Activated T-helper 1 cell treated with anti-CD3 and anti-CD28 coated beads, Interleukin-12 subunit alpha, Interleukin-12 subunit beta, Interleukin-2, Interleukin-4 antibody, amounts not matched to agents 30 ng/mL and 10 ng/mL and 1 ng/mL, durations not matched to agents 14 hours and 24 hours and 36 hours (primary cell): ENCODE measurements at places on chromosomes 2 and 18.
A peak's percentile ranks its signal among the peaks of the same experiment; 100 is the strongest.

- no peak for DNase-seq
Measured at GRCh38 chr18:64403784-64404503, 255.1 kb upstream of the LINC00305 start.

GRCh38 chr2:233419602-233420391 lies 65.5 kb downstream of the DGKD start:
- DNase-seq = peak; percentile 62

DNA sequence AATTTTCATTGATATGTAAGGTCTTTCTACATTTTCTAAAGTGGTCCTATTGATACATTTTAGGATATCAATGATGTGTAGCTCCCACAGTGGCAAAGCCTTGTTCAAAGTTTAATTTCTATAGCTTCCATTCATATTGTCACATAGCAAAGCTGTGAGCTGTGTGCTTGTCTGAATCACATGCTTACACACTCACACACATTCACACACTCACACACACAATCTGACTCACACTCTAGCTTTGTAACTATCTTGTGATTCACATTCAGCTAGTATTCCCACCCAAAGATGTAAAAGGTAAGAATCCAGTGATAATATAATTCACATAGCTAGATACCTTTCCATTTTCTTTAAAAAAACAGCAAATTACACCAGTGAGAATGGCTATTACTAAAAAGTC lies 58.7 kb downstream of the MAPRE2 start:
- no peak for DNase-seq

DNA sequence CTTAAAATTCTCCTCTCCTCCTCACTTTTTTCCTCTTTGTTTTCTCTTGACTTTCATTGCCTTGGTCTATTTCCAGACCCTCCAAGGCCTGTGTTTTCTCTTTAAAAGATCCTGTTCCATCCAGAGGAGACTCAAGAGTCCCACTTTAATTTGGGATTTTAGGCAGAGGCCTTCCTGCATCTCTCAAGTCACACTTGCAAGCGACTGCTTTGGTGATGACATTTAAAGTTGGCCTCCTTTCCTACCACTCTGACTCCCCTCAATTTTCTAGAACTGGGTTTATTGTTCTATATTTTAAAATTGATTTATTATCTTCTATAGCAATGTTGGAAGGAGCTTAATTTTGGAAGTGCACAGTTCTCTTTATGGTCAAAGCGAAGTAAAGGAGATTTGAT lies 16.3 kb downstream of the ASAP2 start:
- DNase-seq = no peak

- DNase-seq = no peak
Measured at GRCh38 chr2:70939001-70939838, 3.5 kb downstream of the ATP6V1B1 start.

- no peak for DNase-seq
Measured at GRCh38 chr2:237472909-237473877, 13.9 kb upstream of the MLPH start.

DNA sequence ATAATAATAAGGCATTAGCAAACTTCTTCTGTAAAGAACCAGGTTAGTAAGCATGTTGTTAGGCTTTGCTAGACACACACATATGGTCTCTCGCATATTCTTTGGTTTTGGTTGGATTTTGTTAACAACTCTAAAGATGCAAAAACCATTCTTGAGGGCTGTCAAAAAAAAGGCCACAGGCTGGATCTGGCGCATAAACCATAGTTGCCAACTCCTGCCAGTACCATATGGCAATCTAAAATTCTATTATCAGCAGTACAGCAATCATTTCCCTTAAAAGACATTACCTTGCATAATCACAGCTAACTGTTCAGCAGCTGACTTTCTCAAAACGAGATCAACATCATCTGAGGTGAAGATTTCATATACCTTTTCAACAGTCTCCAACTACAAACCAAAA lies 63.5 kb downstream of the RTTN start:
- no peak for DNase-seq

DNA sequence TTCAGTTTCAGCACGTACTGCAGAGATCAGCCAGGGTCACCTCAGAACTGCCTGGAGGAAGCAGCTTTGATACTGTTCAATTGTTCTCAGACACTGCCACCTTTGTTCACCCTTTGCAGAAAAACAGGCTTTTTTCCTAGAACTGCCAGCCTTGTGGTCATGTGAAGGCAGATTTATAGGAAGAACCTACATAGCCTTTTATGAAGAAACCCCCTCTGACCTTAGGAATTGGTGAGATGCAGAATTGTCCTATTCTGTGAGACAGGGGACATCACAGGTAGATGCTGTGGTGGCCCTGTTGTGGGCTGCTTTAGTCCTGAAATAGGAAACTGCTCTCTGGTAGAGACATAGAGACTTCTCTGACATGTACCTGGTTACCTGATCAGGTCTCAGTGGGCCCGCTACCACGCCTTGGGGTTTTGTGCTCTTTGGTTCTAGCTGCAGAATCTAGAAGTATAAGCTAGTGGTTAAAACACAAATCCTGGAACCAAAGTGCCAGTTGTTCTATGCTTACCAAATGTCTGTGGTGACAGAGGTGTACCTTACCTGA lies 206.6 kb downstream of the AGPS start:
- DNase-seq = no peak

GRCh38 chr2:104825124-104825865 lies 28.6 kb upstream of the POU3F3 start:
- DNase-seq = no peak

DNA sequence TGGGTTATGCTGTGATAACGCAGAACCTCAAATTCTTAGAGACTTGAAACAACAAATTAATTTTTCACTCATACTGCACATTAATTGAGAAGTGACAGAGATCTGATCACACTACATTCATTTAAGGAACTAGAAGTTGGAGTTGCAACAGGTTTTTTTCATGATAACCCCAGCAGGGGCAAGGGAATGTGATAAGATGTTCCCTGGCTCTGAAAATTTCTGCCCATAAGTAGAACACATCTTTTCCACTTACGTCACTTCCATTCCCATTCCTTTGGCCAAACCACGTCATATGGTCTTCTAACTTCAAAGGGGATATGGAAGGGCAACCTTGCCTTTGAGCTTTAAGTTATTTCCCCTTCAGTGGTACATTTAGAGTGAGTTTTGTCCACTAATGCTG lies 29.7 kb upstream of the PSME4 start:
- no peak for DNase-seq

DNA sequence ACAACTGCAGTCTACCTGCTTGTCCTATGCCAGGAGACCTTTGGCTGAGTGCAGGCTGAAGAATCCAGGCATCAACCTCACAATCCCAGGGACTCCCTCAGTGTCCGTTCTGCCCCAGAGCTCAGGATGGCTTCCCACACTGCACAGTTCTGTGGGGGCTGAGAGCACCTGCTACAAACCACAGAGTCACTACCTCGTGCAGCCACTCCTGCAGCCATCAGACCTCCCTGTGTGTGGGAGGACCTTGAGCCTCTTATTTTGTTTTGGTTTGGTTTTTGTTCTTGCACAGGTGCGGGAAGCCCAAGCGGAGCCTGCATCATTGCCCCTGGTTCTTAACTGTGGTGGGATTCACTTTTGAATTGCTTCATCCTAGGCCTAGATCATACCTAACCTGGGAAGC lies 31.0 kb downstream of the NAT8 start:
- DNase-seq = no peak

DNA sequence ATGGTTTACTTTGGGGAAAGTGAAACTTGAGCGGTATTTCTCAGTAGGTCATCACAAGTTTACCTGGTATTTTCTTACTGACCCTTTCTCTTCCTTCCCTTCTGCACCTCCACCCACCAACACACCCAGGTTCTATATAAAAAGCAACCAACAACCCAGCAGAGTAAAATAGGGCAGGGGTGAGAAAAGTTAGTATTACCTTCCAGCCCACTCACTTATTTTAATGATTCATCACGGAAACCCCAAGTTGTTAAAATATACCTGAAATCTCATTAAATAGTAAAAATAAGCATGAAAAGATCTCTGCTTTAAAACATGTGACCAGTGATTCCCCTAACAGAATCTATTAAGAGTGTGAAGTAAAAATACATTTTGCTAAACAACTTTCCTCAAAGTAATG lies 306.1 kb downstream of the ZEB2 start:
- DNase-seq = no peak

GRCh38 chr2:108396845-108397244 lies 19.1 kb downstream of the SULT1C4 start:
- DNase-seq = no peak

DNA sequence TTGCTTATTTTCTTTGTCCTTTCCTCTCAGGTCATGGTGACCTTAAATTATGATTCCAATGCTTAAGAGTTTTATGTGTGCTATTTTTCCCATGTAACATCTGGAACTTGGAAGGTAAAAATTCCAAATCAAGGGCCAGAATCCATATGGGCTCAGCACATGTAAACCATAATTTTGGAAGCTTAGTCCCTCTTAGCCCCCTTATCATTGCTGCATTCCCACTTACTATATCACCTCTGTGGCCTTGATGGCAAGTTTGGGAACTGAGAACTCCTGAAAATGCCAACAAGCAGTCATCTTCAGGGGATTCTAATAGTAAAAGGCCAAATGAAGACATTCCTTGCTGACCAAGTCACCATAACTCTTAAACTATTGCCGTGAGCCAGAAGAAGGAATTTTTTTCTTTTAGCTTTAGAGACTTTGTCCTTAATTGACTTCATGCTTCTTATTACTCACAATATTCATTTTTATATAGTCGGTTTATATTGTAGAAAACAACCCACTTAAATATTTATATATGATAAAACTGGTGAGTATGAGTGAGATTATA lies 251.4 kb downstream of the SLC8A1 start:
- no peak for DNase-seq

DNA sequence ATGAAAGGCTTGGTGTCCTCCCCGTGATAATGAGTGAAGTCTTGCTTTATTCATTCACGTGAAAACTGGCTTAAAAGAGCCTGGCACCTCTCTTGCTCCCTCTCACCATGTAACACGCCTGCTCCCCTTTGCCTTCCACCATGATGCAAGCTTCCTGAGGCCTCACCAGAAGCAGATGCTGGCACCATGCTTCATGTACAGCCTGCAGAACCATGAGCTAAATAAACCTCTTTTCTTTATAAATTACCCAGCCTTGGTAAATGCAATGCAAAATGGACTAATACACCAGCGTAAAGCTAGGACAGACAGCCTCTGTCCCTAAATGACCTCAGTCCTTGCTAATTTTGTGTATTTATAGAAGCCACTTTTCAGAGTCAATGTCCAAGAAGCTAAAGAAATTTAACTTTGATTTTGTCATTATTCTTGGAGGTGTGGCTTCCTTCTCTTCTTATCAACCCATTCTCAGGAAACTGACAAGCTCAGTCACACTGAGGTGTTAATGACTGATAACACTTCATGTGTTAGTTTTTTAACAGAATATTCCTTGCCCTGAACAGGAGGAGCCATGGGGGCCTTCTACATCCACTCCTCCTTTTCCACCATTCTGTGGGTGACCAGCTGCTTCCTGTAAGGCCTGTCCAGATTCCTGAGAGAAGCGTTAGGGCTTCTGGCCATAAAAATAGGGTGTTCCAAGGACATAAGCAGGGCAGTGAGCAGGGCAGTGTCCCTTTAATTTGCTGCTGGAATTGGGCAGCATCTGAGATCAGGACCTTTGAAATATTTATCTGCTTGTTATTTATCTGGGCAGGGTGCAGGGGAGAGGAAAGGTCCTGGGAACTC lies 38.0 kb upstream of the EPAS1 start:
- DNase-seq = no peak

DNA sequence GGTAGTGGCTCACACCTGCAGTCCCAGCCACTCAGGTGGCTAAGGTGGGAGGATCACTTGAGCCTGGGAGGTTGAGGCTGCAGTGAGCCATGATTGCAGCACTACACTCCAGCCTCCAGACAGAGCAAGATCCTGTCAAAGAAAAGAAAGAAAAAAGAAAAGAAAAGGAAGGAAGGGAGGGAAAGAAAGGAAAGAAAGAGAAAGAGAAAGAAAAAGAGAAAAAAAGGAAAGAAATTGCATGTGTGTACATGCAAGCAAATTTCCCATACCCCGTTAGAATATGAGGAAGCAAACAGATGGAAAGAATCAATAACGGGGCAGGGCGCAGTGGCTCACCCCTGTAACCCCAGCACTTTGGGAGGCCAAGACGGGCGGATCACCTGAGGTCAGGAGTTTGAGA lies 17.9 kb downstream of the TMEM127 start:
- no peak for DNase-seq

- DNase-seq = no peak
Measured at GRCh38 chr2:218003981-218004419, 1.2 kb upstream of the TNS1 start.

DNA sequence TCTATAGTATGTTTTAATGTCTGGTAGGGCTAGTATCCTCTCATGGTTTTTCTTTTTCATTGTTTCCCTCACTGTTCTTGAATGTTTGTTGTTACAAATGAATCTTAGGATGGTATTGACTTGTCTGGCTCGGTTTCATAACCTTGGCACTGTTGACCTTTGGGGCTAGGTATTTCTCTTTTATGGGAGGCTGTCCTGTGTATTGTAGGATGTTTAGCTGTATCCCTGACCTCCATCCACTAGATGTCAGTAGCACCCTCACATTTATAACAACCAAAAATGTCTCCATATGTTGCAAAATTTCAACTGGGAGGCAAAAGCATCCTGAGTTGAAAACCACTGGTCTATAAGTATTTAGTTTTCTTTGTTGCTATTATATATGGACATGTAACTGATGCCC lies 7.0 kb upstream of the AOX1 start:
- DNase-seq = no peak

DNA sequence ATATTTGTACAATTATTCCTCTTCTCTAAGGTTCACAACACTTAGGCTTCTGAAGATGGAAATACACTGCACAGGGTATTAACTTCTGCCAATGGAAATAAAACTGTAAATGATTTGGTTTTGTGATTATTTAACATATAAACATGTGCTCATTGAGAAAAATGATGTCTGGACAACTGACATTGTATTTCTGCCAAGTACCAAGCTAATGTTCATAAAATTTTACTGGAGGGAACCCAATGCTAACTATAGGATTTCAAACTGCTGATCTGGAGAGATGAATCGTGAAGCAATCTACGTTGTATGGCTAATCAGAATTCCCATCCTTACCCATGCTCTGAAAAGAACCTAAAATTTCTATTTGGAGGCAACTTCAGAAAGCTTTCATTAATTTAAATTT lies 279.7 kb downstream of the NRXN1 start:
- no peak for DNase-seq

DNA sequence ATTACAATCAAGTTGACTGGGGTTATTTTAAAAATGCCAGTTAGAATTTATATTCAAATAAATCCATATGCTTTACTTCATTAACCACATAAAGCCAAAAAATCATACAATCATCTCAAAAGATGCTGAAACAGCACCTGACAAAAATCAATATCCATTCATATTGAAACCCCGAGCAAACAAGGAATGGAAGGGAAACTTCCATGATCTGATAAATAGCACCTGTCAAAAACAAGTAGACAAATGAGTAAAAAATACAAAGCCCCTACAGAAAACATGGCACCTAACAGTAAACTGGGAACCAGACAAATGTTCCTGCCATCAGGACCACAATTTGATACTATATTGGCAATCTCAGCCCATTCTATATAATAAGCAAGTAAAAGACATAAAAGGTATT lies 227.5 kb downstream of the HDAC4 start:
- DNase-seq = no peak

- DNase-seq = no peak
Measured at GRCh38 chr2:241138471-241138870, 10.8 kb downstream of the PASK start.
